Activated T-helper 1 cell treated with anti-CD3 and anti-CD28 coated beads, Interleukin-12 subunit alpha, Interleukin-12 subunit beta, Interleukin-2, Interleukin-4 antibody, amounts not matched to agents 30 ng/mL and 10 ng/mL and 1 ng/mL, durations not matched to agents 14 hours and 24 hours and 36 hours (primary cell): ENCODE measurements at places on chromosomes 3 and 15.

- H3K27ac ChIP-seq = no peak overlapping the region
- no peak for DNase-seq
- H3K36me3 ChIP-seq = no peaks in the 10 kb centered on the region
- H3K27me3 ChIP-seq = no peaks in the 10 kb centered on the region
- no peak overlapping the region for H3K4me3 ChIP-seq
These were observed 536.9 kb downstream of the ZIC1 start for GRCh38 chr3:147945968-147946519.

- H3K27ac ChIP-seq = peak overlapping the region; percentile 6
- H3K27me3 ChIP-seq = peaks cover 2% of the 10 kb centered on the region
- no peak overlapping the region for H3K4me3 ChIP-seq
These were observed 43.0 kb upstream of the SEC13 start for GRCh38 chr3:10363935-10364334.

GRCh38 chr3:61725851-61726333 lies 164.5 kb downstream of the PTPRG start:
- no peaks in the 10 kb centered on the region for H3K36me3 ChIP-seq
- no peaks in the 10 kb centered on the region for H3K4me1 ChIP-seq
- no peak overlapping the region for H3K27ac ChIP-seq
- H3K4me3 ChIP-seq = no peak overlapping the region

- H3K27ac ChIP-seq = no peak overlapping the region
- no peak for DNase-seq
- H3K27me3 ChIP-seq = no peaks in the 10 kb centered on the region
- H3K4me1 ChIP-seq = peaks cover 6% of the 10 kb centered on the region
- H3K36me3 ChIP-seq = peaks cover 32% of the 10 kb centered on the region
These were observed 8.7 kb upstream of the RAB43 start for GRCh38 chr3:129130291-129130813.

DNA sequence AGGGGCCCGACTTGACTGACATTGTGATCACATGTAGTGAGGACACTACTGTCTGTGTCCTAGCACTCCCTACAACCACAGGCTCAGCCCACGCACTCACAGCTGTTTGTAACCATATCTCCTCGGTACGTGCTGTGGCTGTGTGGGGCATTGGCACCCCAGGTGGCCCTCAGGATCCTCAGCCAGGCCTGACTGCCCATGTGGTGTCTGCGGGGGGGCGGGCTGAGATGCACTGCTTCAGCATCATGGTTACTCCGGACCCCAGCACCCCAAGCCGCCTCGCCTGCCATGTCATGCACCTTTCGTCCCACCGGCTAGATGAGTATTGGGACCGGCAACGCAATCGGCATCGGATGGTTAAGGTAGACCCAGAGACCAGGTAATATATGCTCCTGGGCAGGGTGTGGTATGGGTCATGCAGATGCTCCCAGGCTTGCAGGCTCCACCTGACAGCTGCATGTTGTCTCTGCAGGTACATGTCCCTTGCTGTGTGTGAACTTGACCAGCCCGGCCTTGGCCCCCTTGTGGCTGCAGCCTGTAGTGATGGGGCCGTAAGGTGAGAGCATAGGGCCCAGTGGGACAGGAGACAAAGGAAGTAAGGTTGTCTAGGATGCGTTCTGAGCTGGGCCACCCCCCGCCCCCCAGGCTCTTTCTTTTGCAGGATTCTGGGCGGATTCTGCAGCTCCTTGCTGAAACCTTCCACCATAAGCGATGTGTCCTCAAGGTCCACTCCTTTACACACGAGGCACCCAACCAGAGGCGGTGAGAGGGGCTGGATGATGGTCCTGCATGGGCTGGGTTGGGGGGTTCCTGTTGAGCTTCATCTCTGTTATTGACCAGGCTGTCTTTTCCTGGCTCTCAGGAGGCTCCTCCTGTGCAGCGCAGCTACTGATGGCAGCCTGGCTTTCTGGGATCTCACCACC lies 4.4 kb downstream of the DALRD3 start:
- peaks cover 18% of the 10 kb centered on the region for H3K36me3 ChIP-seq
- H3K27me3 ChIP-seq = no peaks in the 10 kb centered on the region
- H3K4me1 ChIP-seq = peaks cover 16% of the 10 kb centered on the region
- H3K27ac ChIP-seq = no peak overlapping the region
- DNase-seq = peak; percentile 37

DNA sequence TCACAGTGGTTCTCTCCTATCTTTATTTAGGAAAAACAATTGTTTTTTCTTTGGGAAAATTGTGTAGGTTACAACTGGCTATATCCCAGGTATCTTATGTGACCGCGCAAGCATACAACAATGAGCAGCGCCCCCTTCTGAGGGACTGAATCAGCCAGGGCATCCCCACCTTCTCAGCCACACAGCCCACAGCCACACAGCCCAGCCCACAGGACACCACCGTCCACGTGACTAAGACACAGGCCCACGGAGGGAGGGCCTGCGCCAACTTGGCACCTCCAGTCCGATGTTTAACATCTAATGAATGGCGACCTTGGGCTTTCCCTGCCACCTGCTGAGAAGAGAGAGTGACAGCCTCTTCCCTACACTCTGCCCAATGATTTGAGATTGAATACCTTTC lies 68.1 kb downstream of the ATP10A start:
- DNase-seq = no peak
- no peak overlapping the region for H3K4me3 ChIP-seq
- H3K27me3 ChIP-seq = no peaks in the 10 kb centered on the region
- peaks cover 58% of the 10 kb centered on the region for H3K4me1 ChIP-seq
- H3K27ac ChIP-seq = no peak overlapping the region

- no peak overlapping the region for H3K4me3 ChIP-seq
- no peaks in the 10 kb centered on the region for H3K27me3 ChIP-seq
- no peaks in the 10 kb centered on the region for H3K36me3 ChIP-seq
- DNase-seq = no peak
- no peak overlapping the region for H3K27ac ChIP-seq
These were observed 184.1 kb upstream of the LRRC3B start for GRCh38 chr3:26438325-26438940.
